ENCODE measurements at places on chromosomes 7 and 10.

- no peak for DNase-seq
Measured at GRCh38 chr10:109895848-109896247, 27.5 kb downstream of the XPNPEP1 start.

- DNase-seq = no peak
Measured at GRCh38 chr10:77576444-77577032, 61.1 kb downstream of the KCNMA1 start.

DNA sequence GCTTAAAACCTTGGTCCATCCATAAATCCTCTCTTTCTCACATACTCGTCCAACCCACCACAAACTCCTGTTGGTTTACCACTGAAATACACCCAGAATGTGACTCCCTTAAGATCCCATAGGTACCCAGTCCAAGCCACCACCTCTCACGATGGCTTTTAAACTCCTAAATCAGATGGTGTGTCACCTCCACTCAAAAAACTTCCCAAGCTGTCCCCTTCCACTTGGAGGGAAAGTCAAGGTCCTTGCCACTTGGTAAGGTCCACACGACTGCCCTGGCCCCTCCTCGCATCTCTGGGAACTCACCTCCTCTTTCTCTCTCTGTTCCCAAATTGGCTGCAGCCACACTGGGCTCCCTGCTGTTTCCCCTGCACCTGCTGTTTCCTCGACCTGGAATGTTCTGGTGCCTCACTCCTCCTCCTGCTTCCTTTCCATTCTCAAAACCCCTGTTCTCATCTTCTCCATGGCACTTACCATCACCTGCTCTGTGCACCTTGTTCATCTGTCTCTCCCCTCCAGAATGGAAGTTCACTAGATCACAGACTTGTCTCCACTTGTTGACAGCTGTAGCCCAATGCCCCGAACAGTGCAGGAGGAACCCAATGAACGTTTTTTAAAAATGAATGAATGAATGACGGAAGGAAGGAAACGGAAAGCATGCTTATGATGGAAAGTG lies 23.0 kb downstream of the ZFAND2A start:
- no peak for DNase-seq

GRCh38 chr7:114504586-114504985 lies 90.0 kb downstream of the FOXP2 start:
- no peak for DNase-seq
